Cortex of kidney (tissue), 1 donor: ENCODE measurements at places on chromosomes 5 and 9.

GRCh38 chr9:132783006-132783405, 95.1 kb downstream of the AK8 start:
- DNase-seq = no peak

DNA sequence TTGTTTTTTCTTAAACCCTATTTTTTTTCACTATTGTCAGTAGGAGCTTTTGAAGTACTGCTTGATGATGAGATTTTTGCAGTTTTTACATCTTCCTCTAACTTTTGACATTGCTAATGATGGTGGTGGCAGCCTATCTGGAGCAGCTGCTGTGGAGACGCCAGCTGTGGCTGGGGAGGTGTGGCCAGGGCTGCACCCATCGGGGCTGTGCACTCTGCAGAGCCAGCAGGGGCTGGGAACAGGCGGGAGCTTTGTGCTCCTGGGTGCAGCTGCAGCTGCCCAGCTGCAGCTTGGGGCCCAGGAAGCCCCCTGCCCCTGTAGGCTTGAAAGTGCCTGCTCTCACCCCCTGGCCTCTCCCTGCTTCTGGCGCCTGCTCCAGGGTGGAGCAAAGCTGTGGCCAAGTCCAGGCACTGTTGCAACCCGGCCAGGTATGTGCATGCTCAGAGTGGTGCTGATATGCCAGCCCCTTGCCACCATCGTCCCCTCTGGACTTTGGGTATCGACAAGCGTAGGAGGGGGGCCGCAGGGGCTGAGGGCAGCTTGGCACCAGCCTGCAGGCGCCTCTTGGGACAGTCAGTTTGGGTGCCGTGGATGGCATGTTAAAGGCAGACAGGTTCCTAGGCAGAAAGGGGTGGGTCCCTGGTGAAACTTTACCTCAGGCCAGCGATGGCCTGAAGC, 39.2 kb downstream of the FER start:
- no peak for DNase-seq

- no peak for DNase-seq
Observed at GRCh38 chr5:129943936-129944335, 39.7 kb downstream of the CHSY3 start.

GRCh38 chr9:109467936-109468335, 30.2 kb downstream of the PTPN3 start:
- DNase-seq = no peak
